Progenitor cell of endocrine pancreas (in vitro differentiated cells): ENCODE measurements at places on chromosomes 11 and 22.

DNA sequence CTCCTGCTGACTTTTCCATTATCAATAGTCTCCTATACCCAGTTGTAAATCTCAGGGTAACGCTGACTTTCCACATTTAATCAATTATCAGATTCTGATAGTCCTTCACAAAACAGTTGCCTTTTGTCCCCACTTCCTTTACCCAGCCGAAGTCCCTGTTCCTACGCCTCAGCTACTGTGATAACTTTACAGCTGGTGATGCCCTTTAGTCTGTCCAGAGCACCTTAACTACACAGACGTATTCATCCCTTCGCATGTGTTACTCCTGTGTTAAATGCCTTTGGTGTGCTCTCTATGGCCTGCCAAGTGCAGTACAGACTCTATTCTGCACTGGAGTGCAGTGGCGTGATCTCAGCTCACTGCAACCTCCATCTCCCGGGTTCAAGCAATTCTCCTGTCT is 20.2 kb downstream of the SSH3 start:
- no peak for DNase-seq

DNA sequence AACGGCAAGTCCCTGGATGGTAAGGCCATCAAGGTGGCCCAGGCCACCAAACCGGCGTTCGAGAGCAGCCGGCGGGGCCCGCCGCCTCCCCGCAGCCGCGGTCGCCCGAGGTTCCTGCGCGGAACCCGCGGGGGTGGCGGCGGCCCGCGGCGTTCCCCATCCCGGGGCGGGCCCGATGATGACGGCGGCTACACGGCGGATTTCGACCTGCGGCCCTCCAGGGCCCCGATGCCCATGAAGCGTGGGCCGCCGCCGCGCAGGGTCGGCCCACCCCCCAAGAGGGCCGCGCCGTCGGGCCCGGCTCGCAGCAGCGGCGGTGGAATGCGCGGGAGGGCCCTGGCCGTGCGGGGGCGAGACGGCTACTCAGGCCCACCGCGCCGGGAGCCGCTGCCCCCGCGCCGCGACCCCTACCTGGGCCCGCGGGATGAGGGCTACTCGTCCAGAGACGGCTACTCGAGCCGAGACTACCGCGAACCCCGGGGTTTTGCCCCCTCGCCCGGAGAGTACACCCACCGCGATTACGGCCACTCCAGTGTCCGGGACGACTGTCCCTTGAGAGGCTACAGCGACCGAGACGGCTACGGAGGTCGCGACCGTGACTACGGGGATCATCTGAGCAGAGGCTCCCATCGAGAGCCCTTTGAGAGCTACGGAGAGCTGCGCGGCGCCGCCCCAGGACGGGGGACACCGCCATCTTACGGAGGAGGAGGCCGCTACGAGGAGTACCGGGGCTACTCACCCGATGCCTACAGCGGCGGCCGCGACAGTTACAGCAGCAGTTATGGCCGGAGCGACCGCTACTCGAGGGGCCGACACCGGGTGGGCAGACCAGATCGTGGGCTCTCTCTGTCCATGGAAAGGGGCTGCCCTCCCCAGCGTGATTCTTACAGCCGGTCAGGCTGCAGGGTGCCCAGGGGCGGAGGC is 792 bp downstream of the RBMXL2 start:
- no peak for DNase-seq

- DNase-seq, result no peak
Measured at GRCh38 chr11:73612601-73613140, 14.8 kb upstream of the FAM168A start.

DNA sequence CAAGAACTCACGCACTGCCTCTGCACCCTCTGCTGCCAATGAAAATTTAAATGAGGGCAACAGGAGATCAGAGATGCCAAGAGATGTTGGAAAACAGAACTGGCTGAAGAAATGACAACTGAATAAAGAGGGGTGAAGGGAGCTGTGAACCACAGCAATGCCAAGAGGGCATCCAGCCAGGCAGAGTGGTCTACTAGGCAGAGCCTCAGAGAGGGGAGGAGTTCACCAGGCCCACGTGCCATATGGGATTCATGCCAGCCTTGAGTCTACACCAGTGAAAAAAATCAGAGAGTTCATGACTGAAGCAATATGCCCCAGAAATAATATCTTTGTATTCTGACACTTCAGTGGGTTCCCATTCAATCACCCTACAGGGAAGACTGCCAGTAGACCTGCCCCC is 4.4 kb downstream of the APOL2 start:
- no peak for DNase-seq

GRCh38 chr22:34904486-34904885 is 161.5 kb upstream of the ISX start:
- DNase-seq, result no peak

DNA sequence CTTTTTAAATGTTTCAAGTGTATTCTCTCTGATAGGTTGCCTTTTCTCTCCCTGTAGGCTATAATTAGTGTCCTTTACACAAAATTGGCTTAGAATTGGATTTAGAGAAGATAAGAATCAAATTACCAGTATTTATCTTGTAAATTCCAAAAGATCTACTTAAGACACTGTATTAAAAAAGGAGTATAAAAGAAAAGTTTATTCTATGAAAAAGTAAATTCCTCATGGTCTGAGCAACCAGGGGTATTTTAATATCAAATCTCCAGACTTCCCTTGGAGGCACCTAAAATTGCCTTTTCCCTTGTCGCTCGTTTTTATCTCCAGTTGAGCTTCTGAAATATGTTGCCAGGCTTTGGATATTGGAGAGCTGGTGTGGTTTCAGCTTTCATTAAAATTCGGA is 36.4 kb downstream of the ZBTB16 start:
- no peak for DNase-seq

DNA sequence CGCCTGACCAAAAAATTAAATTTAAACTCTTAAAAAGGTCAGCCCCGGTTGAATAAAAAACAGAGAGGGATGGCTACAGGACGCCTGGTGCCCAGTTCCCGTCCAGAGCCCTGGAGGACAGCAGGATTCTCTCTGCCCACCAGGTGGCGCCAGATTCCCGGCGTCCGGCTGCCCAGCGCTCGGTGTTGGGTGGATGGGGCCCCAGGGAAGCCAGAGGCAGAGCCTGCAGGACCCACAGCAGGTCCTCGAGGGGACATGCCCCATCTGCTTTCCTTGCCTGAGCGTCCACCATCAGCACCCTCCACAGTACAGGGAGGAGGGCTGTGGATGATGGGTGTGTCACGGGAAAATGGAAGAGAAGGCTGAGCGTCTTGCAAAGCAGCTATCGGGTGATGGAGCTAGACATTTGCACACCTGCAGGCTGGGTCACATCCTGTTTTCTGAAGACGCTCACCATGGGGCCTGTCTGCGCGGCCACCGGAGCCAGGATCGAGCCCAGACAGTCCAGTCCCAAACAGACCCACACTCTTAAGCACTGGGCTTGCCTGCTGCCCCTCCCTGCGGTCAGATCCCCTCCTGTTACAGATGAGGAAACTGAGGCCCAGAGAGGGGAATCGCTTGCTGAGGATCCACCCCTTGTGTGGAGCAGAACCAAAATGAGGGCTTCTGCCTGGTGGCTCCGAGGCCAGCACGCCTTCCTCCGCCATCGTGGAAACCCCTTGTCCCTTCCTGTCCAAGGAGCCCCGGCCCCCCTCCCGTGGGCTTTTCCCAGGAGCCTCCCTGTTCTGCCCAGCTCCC is 18.5 kb upstream of the CBX7 start:
- DNase-seq, result peak; percentile 88

- no peak for DNase-seq
Measured at GRCh38 chr11:100778166-100778785, 91.2 kb downstream of the ARHGAP42 start.

GRCh38 chr11:112106070-112106469 is 19.4 kb downstream of the SDHD start:
- no peak for DNase-seq

- no peak for DNase-seq
Measured at GRCh38 chr11:126764231-126764630, 236.3 kb downstream of the KIRREL3 start.

GRCh38 chr22:37569921-37570660 is 9.8 kb downstream of the LGALS2 start:
- DNase-seq, result no peak

DNA sequence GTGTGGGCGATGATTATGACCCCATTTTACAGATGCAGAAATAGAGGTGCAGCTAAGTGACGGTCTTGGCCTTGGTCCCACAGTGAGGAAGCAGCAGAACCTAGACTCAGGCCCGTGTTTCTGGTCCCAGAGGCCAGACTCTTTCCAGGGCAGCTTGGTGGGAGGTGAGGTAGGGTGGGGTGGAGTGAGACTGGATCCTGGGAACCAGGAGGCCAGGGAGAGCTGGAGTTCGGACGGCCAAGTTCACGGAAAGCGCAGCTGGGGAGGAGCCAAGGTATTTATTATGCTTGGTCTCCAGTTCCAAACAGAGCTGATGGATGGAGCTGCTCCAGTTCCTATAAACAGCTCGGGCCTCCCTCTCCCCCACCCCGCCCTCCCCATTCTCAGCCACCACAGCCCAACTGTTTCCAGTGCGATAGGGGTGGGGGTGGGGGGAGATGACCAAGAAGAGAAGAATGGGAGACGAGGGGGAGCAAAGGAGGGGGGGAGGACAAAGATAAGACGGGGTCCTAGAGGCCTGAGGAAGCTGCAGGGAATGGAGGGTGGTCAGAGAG is 16.2 kb downstream of the LRRC32 start:
- DNase-seq, result no peak

DNA sequence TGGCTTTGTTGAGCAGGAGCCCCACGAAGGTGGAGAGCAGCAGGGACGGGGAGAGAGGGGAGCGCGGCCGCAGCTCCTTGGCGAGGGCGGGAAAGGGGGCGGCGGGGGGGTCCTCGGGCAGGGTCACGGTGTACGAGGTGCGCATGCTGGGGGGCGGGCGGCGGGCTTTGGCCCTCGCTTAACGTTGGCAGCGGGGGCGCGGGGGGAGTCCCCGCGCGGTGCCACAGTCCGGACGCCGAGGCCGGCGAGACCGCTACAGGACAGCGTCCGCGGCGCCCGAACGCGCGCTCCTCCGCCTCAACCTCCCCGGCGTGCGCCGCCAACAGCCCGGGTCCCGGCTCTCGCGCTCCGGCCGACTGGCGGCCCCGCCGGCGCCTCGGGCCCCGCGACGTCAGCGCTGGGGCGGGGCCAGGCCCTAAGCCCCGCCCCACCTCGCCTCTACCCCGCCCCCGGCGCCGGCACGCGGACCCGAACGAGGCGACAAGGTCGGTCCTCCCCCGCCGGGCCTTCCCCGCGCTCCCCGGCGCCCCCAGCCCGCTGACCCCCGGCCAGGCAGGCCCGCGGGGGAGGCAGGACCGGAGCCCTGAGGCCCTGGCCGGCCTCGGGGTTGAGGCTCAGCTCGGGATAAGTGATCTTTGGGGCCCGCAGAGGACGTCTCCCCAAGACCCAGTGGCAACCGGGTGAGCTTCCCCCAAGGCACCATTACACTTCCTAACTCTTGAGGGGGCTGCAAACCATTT is 17.5 kb downstream of the USP2 start:
- DNase-seq, result no peak

DNA sequence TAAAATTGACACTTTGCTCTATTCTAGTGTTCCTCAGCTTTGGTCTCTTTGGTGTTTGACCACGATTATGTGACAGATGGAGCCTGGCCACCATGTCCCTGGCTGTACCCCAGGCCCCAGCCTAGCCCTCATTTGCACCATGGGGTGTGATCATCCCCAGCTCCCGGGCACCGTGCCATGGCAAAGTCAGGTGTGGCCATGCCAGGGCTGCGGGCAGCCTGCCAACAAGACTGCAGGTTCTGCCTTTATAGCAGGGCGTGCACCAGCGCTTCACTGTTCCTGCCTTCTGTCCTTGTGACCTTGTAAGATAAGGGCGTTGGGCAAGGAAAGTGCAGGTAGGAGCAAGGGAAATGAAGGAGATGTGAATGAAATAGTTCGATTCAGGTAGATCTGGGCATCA is 22.4 kb upstream of the APOBEC3A start:
- no peak for DNase-seq

DNA sequence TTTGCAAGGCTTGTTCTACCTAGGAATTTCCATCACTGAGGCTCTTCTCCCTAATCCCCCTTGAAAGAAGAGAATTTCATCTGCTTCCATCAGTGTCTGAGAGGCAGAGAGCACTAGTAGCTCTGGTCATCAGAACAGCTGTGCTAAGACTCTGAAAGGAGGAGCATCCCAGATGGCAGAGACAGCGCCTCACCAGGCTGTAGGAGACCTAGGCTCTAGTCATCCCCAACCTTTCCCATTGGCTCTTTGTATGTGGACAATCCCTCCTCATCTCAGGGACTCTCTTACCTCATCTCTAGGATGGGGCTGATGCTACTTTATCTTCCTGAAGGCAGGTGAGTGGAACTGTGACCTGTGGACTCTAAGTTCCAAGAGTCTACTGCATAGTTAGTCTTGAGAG is 8.8 kb upstream of the OR9I1 start:
- no peak for DNase-seq

GRCh38 chr11:20247591-20248007 is 87.3 kb upstream of the DBX1 start:
- DNase-seq, result no peak

DNA sequence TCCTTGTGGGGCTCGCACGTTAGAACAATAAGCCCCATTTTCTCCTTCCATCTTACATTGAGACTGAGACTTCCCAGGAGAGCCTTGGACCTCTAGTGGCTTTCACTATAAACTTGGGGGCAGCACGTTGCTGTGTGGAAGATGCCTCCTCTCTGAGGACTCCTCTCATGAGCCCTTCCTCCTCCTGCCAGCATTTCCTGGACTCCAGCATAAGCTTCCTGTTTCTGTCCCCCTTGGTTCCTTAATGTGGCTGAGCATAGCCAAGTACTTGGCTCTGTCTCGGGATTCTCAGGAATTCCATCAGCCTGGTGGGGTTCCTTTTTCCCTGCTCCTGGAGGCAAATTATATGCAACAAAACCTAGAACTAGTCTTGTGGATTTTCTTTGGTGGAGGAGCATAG is 38.8 kb upstream of the UBASH3B start:
- no peak for DNase-seq

- peak; percentile 39 for DNase-seq
Measured at GRCh38 chr22:29030618-29031226, 30.9 kb downstream of the C22orf31 start.

GRCh38 chr22:23793326-23793725 is 6.6 kb downstream of the SMARCB1 start:
- no peak for DNase-seq

- no peak for DNase-seq
Measured at GRCh38 chr11:12087075-12088004, 23.1 kb upstream of the MICAL2 start.

GRCh38 chr22:43343262-43343669 is at the start of gene SCUBE1:
Gene SCUBE1 (minus strand): TSS chr22:43343372. CDS start chr22:43343261, 111 bp downstream.
- peak; percentile 67 for DNase-seq
